ENCODE measurements at places on chromosomes 11 and 22.

DNA sequence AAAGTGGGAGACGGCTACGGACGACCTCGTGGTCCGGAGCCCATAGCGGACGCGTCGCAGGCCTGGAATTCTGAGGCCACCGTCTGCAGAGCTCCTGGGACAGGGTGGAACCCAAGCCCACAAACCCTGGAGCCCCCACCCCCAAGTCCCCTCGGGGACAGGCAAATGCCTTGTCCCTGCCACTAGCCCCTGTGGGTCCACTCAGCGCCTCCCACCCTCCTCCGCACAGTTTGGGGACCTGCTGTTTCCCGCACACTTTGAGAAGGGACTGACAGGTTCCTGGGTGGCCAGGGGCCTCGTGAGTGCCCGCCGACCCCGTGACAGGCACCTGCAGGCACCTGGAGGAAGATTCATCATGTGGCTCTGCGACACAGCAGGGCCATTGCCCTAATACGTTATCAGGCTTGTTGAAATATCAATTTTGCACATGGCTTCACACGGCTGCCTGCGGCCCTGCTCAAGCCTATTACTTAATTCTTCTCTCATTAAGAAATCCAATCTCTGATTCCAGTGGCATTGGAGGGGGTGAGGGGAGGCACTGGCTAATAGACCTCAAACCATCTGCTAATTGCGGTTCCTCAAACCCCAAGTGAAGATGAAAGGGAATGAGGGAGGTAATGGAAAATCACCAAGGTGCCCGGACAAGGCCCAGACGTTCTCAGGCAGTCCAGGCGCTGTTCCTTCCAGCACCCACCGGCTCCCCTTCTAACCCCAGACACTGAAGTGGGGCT lies 672.5 kb downstream of the BRD1 start:
- no peak for DNase-seq

DNA sequence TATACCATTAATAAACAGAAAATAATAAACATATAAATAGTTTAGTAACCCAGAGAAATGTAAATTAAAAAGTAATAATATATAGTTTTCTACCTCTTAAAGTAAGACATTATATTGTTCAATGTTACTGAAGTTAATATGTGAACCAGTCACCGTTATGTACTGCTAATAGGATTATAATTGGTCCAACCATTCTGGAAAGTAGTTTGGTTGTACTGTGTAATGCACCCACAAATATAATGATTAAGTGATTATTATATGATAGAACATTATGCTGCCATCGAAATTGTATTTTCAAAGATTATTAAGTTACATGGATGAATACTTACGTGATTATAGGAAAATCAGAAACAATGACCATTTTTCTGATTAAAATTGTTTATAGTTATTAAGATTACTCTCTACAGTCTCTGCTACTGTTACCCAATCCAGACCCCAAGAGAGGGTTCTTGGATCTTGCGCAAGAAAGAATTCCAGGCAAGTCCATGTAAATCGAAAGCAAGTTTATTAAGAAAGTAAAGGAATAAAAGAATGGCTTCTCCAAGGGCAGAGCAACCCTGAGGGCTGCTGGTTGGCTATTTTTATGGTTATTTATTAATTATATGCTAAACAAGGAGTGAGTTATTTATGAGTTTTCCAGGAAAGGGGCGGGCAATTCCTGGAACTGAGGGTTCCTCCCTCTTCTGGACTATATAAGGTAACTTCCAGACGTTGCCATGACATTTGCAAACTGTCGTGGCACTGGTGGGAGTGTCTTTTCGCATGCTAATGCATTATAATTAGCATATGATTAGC lies 50.1 kb downstream of the ACER3 start:
- no peak for DNase-seq

- DNase-seq, result no peak
These were observed 25.1 kb upstream of the LDLRAD3 start for GRCh38 chr11:35918716-35919115.

GRCh38 chr11:68545796-68546195 lies 85.2 kb downstream of the PPP6R3 start:
- no peak for DNase-seq

Measured in right kidney (tissue), 9 donors.